ENCODE measurements at places on chromosomes 2 and 18.

DNA sequence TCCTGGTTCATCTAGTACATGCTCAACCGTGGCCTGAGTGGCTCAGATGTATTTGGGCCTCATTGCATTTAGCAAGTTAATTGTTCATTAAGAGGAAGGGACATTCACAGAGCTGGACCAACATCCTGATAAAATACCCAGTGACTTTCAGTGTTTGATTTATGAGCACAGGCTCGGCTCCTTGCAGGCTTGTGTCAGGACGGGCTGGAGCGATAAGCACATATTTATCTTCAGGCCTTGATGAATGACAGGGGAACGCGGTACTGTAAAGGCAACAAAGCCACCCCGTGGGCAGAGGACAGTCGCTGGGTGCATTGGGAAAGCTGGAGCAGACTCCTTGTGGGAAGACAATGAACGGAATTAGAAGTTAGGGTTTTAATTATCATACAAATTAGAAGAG lies 548.6 kb upstream of the HS6ST1 start:
- DNase-seq: no peak

- no peak for DNase-seq
These were observed 246.3 kb upstream of the LRRTM4 start for GRCh38 chr2:77768508-77768907.

- no peak for DNase-seq
These were observed 44.1 kb upstream of the MEIS1 start for GRCh38 chr2:66390811-66391210.

- no peak for DNase-seq
These were observed 27.9 kb downstream of the NEMP2 start for GRCh38 chr2:190506666-190507065.

DNA sequence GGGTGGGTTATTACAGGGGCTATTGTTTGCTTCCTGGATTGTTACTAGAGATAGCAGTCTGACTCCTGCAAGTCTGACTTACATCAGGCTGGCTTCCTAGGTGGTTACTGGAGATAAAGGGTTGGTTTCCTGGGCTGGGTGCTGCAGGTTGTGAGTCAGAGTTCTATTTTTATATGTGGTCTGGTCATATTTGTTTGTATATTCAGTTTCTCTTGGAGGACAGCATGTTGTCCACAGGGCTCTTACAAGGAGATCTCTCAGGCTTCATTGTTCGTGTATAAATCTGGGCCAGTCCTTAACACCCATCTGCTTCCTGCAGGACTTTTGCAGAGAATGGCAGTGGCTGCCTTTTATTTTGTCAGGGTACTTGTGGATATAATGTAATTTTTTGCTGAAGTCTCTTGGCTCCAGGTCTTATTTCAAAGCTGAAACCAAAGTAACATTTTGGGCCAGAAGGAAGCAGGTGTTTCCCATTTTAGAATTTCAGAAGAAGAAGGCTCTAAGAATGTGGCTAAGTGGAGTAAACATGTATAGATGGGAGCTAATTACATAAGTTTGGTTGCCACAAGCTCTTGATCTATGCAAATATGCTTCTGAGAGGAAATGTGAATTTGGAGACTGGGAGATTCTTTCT lies 65.9 kb upstream of the SLC16A14 start:
- peak; percentile 60 for DNase-seq

GRCh38 chr2:232420463-232421188 lies 14.0 kb downstream of the ALPG start:
- no peak for DNase-seq

DNA sequence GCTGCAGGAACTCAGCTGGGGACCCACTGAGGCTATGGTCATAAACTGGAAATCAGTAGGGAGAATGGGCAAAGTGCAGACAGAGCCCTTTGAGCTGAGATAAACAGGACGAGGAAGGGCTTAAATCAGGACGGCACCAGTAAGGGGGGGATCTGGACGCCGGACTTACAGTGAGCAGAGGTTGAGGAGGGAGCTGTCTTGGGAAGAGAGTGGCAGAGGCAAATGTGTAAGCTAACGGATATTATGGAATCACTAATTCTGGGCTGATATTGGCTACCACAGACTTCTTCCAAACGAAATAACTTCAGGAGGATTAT lies 539 bp downstream of the CYP27A1 start:
- DNase-seq: no peak

GRCh38 chr2:237872178-237872887 lies 12.9 kb downstream of the RAMP1 start:
- DNase-seq: no peak

- DNase-seq: no peak
These were observed 265.4 kb upstream of the UBE2E3 start for GRCh38 chr2:180715044-180715443.

GRCh38 chr2:144449028-144449406 lies 70.9 kb downstream of the ZEB2 start:
- no peak for DNase-seq

DNA sequence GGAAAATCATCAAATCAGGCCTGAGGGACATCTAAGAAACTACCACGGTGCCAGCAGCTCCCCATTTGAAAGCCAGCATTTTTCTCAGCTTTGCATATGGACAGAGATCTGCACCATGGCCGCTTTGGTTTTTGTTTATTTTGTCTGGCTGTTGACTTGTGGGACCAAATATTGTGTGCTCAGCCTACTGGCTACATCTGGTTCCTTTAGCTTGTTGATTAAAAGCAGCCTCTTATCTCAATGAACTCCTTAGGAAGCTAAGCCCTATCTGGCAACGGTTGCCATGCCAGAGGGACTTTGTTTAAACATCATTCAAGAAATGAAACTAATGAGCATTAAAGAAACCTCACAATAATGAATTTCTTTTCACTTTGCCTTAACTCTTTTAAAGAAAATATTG lies 32.4 kb upstream of the CCDC150 start:
- no peak for DNase-seq

- no peak for DNase-seq
These were observed 32.1 kb upstream of the LHCGR start for GRCh38 chr2:48787580-48787979.

DNA sequence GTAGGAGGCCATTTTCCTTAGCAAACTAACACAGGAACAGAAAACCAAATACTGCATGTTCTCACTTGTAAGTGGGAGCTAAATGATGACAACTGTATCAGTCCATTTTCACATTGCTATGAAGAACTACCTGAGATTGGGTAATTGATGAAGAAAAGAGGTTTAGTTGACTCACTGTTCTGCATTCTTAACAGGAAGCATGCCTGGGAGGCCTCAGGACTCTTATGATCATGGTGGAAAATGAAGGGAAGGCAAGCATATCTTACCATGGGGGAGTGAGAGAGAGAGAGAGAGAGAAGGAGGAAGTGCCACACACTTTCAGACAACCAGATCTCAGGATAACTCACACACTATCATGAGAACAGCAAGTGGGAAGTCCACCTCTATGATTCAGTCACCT lies 105.3 kb downstream of the PARD3B start:
- no peak for DNase-seq

- no peak for DNase-seq
These were observed 834.5 kb upstream of the ID2 start for GRCh38 chr2:7847321-7847720.

DNA sequence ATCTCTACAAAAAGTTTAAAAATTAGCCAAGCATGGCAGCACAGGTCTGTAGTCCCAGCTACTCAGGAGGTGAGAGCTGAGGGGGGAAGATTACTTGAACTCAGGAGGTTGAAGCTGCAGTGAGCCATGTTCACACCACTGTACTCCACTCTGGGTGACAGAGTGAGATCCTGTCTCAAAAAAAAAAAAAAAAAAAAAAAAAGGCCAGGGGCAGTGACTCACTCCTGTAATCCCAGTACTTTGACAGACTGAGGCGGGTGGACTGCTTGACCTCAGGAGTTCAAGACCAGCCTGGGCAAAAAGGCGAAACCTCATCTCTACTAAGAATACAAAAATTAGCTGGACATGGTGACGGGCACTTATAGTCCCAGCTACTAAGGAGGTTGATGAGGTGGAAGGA lies 37.0 kb downstream of the PUM2 start:
- peak; percentile 44 for DNase-seq

- no peak for DNase-seq
These were observed 6.4 kb downstream of the ADCYAP1 start for GRCh38 chr18:911025-911424.

DNA sequence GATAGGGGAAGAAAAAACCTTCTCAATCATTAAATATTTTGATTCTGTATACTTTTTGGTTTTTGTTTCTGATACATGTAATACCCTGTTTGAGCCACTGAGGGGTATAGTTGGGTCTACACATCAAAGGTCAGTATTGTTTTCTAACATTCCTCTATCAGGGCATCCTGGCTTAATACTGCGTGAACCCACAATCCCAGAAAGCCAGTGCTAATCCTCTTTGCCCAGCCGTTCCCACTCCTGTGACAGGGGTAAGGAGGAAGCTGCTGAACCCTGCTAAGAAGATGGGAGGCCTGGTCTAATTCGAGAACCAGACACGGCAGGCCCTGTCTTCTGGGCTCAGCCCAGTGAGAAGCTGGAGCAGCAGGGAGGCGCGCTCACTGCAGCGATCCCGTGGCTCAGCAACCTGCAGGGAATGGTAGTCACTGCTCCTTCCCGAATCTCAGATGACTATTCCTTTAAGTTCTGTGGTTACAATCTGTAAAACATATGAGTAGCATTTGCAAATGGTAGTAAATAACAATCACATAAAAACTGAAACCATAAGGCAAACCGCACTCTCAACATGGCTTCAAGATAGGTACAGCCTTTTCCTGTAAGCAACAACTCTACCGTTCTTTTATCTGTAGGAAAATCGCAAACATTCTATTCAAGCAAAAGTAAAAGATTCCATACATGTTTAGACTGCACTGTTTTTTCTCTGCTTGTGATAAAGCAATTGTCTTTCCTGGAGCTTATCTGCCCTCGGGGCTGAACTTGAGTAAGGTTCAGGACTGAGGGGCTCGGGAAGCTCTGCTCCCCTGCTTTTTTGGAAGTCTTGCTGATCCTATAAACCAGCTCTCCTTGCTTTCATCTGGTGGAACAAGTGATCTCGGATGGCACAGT lies 87.0 kb downstream of the EPB41L3 start:
- peak; percentile 84 for DNase-seq

- DNase-seq: no peak
These were observed 166.7 kb downstream of the ST6GAL2 start for GRCh38 chr2:106719222-106719621.

DNA sequence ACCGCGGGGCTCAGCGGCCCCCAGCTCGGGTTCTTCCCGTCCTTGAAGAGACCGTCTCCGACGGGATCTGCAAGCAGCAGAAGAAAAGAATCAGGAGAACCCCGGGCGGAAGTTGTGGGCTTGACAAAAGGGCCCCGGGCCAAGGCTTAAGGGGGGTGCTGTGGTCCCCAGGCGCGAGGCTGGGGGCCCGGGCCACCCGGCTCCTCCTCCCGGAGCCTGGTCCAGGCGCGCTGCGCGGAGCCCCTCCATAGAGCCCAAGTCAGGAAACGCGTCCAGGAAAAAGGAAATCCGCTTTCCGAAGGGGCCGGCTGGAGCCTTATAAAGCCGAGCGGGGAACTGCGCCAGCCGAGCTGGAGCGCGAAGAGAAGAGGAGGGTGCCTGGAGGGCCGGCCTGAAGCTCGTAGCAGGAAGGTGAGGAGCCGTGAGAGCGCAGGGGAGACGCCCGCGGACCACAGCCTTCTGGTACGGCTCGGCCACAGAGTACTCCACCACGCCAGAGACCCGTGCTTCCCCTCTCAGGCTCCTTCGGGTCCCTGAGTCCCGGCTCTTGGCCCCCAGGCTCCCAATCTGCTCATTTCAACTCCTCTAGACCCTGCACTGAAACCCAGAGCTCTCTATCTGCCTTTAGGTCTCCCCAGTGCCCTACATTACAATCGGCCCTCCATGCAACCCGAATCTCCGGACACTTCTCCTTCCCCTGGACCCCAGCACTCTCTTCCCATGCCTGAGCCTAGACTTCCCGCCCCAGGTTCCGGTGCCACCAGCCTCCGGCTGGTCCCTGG lies 554 bp downstream of the FEV start:
- peak; percentile 7 for DNase-seq
